ENCODE measurements at places on chromosomes 16 and 17.
A peak's percentile ranks its signal among the peaks of the same experiment; 100 is the strongest.

- DNase-seq: no peak
Observed at GRCh38 chr17:45121055-45121454, 11.3 kb downstream of the PLCD3 start.

DNA sequence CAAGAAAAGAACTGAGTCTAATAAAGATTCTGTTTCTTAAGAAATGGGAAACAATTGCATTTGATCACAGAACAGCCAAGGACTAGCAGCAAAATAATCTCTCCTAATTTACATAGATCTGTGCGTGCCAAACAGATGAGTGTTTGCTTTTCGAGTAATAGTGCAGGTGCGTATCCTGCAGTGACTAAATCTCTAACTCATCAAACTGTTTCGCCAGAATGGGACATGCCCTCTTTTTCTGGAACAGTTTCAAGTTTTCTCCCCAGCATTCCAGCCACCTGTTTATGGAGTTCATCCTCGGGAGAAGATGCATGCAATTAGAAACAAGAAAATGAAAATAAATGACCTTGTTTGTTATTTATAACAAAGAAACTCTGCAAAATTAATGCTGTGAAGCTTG lies 5.7 kb upstream of the TOX3 start:
- peak; percentile 97 for DNase-seq

DNA sequence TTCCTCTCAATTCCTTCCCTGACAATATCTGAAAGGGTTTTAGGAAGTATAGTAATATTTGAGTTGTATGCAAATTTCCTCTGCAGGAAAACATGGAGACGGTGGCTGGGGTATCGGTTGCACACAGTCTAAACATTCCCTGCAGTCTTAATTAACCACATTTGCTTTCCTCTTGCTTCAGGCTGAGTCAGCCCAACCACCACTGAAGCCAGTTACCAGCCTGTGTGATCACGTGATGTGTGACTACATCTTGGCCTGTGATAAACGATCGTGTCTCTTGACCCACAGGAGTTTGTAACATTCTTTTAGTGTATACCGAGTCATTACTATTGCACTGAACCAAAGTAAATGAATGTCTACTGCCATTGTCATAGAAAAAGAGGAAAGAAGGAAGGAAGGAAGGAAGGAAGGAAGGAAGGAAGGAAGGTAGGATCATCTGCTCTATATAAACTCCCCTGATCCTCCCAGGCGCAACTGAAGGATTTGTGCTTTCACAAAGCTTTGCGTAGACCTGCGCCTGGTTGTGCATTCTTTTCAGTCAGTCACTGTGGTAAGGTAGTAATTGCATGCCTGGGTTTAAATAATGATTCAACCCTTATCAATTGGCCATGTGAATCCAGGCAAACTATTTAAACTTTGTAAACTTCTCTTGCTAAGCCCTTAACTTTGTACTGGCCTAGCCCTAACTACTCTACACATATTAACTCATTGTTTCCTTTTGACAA lies 280.6 kb upstream of the SALL1 start:
- no peak for DNase-seq

DNA sequence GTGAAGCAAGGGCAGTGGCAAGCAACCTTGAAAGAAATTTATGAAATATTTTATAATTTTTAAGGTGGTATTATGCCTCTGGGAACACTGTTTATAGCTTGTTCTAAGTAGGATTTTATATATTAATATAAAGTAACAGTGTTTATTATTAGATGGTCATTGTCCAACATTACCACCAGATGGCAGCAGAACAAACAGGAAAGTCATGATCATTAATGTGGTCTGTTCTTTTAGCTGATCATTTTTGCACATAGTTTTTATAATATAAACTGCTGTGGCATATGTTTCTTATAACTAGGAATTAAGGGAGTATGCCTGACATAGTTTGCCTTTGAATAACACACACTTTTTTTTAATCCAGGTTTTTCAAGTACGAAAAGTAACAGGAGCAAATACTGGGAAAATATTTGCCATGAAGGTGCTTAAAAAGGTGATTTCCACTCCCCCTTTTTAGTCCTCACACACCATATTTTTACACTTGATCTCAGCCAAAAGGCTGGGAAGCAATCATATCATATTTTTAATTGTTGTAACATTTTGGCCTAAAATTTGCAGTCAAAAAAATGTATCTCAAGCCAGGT lies 21.4 kb downstream of the RPS6KB1 start:
- DNase-seq: peak; percentile 7

DNA sequence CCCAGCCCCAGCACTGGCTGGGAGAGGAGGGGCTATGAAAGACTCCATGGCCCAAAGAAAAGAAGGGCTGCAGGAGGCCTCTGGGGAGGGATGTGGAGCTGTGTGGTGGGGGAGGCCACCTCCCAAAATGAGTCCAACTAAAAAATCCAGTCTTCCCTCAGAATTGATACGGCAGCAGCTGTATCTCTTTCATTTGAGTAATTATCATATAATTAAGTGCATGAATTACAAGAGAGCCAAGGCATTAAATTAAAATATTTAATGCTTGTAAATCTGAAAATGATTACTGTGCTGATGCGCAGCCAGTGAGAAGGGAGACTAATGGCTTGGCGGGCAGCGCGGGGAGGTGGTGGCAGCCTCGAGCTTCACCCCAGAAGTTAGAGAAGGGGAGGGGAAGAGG lies 192.8 kb downstream of the C16orf78 start:
- DNase-seq: no peak

DNA sequence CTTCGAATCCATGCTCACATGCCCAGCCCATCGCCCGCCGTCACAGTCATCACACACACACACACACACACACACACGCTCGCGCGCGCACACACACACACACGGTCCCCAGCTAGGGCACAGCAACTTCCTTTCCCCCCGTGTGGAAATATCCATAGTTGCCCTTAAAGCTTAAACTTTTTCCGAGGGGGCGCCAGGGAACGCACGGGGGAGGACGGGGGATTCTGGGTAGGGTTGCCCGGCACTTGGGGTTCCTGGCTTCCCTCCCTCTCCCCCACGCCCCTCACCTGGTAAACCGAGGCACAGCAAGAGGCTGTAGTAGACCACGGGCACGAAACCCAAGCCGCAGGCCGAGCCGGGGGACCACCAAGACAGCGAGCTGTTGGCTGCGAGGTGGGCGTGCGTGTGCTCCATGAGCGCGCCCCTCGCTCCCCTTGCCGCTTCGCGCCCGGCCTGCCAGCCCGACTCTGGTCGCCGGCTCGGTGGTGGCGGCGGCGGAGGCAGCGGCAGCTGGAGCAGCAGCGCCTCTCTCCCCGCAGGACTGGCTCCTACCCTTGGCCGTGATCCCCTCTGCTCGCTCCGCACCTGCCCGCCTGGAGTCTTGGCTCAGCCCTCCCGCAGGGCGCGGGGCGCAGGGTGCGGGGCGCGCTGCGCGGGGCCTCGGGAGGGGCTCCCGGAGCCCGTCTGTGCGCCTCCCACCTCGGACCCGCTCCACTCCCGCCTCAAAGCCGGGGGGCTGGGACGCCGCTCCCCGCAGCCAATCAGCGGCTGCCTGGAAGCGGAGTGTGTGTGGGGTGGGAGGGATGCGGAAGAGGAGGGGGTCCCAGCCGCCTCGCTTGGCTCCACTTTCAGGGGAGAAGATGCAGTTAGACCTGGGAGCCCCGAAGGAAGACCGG lies at the start of gene GPR139:
Gene GPR139 (minus strand): TSS at position 688 of the 896 bp plus-strand sequence. CDS start 274 bp downstream, at position 414.
- DNase-seq: no peak

GRCh38 chr17:63760771-63761539 lies 12.4 kb downstream of the CCDC47 start:
- DNase-seq: no peak

DNA sequence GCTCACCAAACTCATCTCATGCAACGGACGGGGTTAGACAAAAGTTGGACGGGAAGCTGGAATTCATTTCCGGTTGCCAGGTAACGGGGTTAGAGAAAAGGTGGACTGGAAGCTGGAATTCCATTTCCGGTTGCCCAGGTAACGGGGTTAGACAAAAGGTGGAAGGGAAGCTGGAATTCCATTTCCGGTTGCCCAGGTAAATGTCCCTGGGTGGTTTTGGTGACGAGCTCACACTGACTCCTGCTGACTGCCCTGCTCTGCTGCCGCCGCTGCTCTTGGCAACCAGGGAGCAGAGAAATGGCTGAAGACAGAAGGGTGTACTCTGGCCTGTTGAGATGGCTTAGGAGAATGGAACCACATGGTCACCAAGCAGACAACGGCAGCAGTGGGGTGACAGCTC lies 170.3 kb upstream of the RPH3AL start:
- DNase-seq: no peak

GRCh38 chr17:8563981-8564602 lies 66.4 kb downstream of the MYH10 start:
- DNase-seq: no peak

DNA sequence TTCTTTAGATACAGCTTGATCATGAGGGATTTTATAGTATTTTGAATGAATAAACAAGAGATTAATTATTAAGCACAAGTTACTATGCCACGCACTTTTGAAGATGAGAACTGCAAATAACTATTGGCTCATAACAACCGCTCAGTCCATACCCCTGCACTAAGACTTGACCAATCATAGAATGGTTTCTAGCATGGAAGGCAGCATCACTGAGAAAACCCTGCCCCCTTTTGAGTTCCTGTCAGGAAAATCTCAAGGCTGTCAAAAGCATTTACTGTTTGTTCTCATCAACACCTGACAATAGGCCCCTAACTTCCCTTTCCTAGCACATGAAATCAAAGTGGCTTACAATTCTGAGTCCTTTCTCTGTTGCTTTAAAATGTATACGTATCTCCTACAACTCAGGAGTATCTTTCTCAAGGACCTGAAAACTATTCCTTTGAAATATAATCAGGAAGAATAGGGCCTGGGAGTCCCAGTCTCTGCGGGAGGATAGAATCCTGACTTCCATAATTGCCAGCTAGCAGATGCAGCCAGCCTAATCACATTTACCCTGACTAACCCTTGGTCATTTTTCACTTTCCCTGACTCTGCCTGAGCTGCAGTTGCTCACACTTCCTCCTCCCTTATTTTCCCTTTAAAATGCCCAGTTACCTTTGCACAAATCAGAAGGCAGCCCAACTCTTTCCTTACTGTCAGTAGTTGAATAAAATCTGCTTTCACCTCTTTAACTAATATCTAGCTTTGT lies 9.1 kb upstream of the MMD start:
- DNase-seq: no peak

DNA sequence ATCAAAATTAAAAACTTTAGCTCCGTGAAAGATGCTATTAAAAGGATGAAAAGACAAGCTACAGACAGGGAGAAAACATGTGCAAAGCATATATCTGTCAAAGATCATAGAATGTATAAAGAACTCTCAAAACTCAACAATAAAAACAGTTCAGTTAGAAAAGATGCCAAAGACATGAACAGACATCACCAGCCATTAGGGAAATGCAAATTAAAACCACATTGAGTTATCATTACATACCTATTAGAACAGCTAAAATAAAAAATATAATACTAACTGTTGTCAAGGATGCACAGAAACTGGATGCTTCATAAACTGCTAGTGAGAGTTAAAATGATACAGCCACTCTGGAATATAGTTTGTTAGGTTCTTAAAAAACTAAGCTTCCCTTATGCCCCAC lies 58.8 kb downstream of the NFATC3 start:
- no peak for DNase-seq

DNA sequence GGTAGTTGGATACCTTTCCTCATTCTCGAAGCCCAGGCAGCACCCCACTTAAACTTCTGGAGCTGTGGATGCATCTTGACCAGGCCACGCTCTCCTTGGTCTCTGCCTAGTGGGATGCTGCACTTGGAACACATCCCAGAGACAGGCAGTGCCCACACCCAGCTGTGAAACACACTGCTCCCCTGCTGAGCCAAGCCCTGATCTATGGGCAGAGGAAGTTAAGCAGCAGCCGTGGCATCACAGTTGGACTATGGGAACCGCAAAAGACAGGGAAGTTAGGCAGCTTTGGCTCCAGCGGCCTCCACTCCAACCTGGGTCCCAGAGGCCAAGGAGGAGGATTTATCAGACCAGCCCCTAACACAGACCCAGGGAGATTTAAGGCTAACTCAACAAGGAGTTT lies 284.8 kb upstream of the CCL2 start:
- no peak for DNase-seq

- no peak for DNase-seq
Observed at GRCh38 chr17:79678091-79678735, 52.5 kb upstream of the ENPP7 start.

- no peak for DNase-seq
Observed at GRCh38 chr16:50863644-50864144, 121.8 kb downstream of the CYLD start.

DNA sequence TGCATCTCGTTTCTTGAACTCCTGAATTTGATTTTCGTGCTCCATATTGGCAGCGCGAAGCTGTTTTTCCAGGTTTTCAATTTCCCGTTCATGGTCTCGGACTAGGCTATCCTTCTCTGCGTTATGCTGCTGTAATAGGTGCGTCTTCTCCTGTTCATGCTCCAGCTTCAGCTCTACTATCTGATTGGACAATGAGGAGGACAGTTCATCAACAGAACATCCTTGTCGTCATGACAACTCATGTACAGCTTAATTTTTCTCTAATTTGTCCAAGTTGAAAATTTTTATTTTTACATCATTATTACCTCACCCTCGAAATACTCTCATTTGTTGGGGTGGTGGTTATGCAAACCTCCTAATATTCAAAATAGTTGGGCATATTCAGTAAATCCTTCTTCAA lies 289.8 kb downstream of the CEP112 start:
- DNase-seq: no peak

GRCh38 chr16:23578101-23578830 lies 17.9 kb downstream of the NDUFAB1 start:
- DNase-seq: no peak

DNA sequence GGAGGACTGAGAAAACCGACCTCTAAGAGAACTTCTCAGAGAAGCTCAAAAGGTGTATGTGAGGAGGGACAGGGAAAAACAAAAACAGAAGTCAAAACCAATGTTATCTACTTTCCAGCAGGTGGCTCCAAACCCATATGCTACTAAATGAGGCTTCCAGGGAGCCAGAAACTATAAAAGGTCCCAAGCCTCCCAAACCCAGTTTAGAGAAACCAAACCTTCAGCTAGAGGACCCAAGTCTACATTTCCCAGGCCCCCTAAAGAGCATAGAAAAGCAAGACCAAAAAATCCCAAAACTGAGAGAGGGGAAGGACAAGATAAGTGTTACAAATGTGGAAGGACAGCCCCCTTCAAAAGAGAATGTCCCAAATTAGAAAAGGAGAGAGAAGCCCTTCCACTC lies 3.7 kb downstream of the HPR start:
- peak; percentile 2 for DNase-seq

DNA sequence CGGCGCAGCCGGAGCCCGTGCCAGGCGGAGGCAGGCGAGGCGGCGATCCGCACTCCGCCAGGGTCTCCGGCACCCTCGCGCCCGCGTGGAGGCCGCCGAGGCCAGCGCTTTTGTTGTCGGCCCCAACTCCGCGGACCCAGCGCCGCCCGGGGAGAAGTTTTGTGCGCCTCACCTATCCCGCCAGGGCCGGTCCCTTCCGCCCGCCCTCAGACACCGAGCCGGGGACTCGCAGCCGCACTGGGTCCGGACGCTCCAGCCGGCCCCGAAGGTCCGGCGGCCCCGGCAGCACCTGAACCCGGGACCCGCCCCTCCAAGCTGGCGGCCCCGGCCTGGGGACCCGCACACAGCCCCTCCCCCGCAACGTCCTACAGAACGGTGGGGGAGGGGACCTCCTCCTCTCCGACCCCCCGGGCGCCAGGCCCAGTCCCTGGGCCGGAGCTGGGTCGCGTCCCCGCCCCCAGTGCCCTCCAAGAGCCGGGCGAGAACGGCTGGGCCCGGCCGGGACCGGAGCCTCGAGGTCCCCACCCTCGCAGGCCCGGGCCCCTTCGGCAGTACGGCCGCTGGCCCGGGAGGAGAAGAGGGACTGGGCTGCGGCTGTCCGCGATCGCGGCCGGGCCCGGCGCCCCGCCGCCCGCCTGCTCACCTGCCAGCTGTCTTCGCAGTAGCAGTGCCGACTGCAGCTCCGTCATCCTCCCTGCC lies 698 bp downstream of the UBE2G1 start:
- DNase-seq: peak; percentile 54
